ENCODE measurements at places on chromosomes 2 and 18.

DNA sequence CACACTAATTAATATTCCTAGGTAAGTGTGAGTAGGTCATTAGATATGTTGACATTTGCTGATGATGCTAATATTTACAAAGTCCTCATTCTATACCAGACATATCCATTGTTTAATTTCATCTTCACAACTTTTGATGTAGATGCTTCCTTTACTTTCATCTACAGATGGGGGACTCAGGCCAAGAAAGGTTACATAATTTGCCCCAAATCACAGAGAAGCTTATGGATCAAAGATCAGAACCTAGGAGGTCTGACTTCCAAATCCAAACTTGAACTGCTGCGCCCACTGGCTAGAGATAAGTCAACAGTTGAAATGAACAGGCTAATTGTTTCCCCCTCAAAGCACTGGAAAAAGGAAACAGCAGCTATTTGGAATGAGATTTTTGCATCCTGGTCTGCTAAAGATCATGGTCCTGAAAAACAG lies 95.6 kb upstream of the TMEM178A start:
- no peak for DNase-seq

- DNase-seq: no peak
Measured at GRCh38 chr2:69089266-69089665, 76.3 kb downstream of the ANTXR1 start.

GRCh38 chr2:84858937-84859336 lies 21.9 kb downstream of the TRABD2A start:
- DNase-seq: no peak

GRCh38 chr2:218012284-218012683 lies 9.5 kb upstream of the TNS1 start:
- no peak for DNase-seq

DNA sequence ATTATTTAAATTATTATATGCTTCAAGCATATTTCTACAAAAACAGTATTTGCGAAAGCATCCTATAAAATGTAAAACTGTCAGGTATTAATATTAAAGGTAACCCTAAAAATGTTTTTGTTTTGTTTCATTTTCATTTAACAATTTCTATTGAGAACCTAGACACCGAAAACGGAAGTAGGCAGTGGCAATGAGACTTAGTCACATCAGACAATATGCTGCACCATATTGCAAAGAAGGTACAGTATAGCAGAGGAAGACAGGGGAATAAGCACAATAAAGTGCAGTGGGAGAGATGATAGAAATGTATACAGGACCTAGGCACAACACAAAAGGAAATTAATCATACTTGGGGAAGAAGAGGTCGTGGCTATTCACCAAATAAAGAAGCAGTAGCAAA lies 12.2 kb downstream of the SCN1A start:
- DNase-seq: no peak

- no peak for DNase-seq
Measured at GRCh38 chr18:65968239-65969004, 217.6 kb downstream of the CDH7 start.

- DNase-seq: no peak
Measured at GRCh38 chr2:54099829-54100585, 15.4 kb upstream of the ACYP2 start.

Data from stimulated activated CD4-positive, alpha-beta T cell treated with anti-CD3 and anti-CD28 coated beads, Interleukin-15, amount 100 ng/mL, for 24 hours (primary cell).